ENCODE measurements at places on chromosomes 6 and 20.

GRCh38 chr6:141719476-141719875 lies 413.2 kb upstream of the GJE1 start:
- DNase-seq = no peak

DNA sequence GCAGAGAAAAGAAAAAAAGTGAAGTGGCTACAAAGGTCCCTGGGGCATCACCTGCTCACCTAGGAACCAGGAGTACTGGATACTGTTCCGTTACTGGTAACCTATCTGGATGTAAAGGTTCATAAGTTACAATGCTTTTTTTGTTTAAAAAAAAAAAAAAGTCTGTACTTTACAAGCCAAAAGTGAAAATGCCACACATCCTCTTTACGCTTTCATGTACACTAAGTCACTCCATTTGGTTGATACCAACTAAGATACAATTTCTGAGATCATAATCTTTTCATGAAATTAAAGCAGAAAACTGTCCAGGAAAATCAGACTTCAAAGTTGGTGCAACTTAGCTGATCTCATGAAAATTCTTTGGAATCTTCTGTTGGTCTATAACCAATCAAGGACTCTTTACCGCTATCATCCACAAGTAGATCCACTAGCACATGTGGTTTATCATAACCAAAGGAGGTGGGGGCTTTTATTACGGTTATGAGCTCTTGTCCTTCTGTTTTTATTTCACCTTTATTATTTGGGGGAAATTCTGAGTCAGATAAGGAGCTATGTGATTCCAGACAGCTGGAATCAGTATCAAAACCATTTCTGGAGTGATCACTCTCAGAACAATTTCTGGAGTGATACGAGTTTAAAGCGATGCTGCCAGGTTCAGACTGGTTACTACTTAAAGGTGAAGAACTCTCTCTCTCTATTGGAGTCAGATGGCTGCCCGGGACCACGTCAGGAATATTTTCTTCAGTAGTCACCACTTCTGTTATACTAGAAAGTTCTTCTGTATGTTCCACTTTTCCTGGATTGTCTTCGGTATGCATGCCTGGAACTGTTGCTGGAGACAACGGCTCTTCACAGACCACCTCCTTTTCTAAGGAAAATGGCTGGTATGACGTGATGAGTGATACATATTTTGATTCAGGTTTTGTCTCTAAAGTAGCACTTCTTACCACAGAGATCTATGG lies 21.2 kb downstream of the IFNGR1 start:
- DNase-seq = no peak

GRCh38 chr6:104527761-104528415 lies 331.8 kb downstream of the HACE1 start:
- DNase-seq = no peak

GRCh38 chr6:36610956-36611336 lies 16.8 kb downstream of the SRSF3 start:
- DNase-seq = no peak

- DNase-seq = no peak
These were observed 411 bp downstream of the DSN1 start for GRCh38 chr20:36773107-36773596.

DNA sequence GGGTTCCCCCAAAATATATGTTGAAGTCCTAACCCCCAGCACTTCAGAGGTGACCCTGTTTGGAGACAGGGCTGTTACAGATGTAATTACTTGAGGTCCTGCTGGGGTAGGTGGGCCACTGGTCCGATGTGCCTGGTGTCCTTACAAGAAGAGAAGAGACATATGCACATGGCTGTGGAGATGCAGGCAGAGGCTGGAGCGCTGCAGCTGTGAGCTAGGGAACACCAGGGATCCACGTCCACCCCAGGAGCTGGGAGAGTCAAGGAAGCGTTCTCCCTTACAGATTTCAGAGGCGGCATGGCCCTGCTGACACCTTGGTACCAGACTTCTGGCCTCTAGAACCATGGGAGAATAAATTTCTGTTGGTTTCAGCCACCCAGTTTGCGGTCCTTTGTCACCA lies 11.7 kb upstream of the SLC22A2 start:
- DNase-seq = no peak

DNA sequence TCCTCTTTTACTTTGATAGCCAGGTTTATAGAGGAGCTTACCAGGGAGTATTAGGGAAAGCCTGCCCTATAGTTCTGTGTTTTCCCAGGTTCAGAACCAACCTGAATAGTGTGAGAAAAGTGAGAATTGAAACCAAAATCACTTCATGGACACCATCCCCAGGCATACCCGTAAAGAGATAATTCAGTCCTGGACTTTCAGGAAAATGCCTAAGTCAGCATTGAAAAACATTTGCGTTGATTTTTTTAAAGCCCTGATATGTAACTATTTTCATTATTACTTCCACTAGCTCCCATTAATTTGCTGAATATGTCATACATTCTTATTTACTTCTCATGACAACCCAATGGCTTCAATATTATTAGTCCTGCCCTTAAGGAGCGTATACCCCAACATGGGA lies 77.4 kb upstream of the TCF21 start:
- DNase-seq = no peak

- no peak for DNase-seq
These were observed 39.6 kb downstream of the ESR1 start for GRCh38 chr6:151847064-151847463.
